ENCODE measurements at places on chromosomes 3 and 15.

DNA sequence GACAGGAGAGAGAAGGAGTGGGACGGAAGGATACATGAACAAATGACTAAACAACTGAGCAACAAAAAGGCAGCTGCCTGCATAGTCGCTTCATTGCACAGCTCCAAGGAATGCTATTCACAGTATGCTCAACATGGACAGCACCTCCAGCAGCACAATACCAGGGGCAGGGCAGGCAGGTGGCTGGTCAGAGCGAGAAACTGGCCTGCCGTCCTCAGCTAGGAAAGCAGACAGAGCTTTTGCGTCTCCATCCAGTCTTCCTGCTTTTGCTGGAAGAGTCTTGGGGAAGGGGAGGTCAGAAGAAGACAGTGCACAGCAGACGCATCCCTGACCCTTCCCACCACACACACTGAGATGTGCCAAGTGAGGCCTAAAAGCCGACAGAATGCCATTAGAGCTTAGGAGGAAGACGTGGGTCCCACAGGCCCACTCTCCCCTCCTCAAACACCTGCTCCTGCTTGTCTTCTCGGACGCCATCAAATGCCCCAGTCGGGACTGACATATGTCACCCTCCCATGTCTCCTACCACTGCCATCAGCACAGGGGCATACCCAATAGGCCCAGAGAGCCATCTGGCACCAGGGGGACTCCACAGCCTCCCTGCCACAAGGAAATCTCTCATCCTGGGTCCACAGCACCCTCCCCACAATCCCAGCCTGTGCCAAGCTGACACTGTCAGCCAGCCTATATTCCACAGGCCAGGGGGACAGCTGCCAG, 3.9 kb downstream of the RAB6B start:
- DNase-seq = no peak

- no peak for DNase-seq
Measured at GRCh38 chr15:97114900-97115760, 784.6 kb downstream of the NR2F2 start.

DNA sequence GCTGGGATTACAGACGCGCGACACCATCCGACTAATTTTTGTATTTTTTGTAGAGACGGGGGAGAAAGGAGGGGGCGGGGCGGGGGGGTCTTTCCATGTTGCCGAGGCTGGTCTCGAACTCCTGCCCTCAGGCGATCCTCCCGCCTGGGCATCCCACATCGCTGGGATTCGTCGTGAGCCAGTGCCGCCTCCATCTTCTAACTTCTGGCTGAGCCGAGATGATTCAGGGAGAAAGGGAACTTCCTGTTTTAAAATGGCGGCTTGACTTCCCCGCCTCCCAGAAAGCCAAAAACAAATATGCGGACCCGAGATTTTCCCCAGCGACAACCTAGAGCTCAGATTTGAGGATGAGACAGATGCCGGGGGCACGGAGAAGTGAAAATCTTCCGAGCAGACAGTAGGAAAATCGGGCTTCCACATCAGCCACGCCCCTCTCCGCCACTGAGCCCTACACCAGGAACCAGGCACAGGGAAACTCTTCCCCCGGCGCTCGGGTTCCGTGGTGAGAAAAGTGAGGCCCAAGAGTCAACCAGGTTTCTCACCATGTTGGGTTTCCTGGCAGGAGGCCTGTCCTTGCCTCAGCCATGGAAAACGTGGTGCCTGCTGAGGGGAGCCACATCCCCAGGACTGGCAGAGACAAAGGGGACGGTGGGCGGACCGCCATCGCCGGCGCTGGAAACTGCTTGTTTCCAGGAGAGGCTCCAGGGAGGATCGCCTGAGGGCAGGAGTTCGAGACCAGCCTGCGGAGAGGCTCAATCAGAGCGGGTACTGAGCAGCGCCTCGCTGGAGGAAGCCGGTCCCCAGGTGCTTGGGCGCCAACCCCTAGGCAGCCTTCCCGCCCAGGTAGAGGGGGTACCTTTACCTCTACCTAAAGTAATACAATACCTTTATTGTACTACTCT, 18.7 kb downstream of the CHST14 start:
- no peak for DNase-seq

DNA sequence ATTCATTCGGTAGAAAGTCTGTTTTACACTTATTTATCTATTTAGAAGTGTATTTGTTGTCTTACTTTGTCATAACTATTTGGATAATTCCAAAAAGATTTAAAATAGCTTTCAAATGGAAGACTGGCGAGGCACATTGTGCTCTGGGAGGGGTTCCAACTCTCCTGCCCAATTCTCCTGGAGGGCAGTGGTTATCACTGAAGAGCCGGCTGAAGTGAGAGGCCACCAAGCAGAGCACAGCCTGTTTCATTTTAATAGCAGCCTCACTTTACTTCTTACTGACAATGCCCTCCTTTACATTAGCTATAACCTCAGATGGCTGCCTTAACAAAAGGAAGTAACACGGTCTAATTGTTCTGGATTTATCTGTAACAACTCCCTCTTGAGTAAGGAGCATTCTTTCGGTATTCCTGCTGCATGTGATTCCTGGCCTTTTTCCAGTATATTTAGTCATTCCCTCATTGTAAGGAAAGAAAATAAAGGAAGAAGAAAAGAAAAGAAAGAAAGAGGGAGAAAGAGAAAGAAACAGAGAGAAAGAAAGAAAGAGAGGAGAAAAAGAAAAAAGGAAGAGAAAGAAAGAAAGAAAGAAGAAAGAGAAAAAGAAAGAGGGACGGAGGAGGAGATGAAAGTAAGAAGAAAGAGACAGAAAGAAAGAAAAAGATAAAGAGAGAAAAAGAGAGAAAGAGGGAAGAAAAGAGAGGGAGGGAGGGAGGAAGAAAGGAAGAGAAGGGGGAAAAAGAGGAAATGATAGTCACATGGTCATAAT, 339.8 kb upstream of the WNT5A start:
- no peak for DNase-seq

GRCh38 chr3:56190130-56190529, 278.1 kb downstream of the ERC2 start:
- no peak for DNase-seq

GRCh38 chr3:104537323-104537722, 829.4 kb upstream of the ALCAM start:
- no peak for DNase-seq

- DNase-seq = no peak
Measured at GRCh38 chr3:9399746-9400145, 2.3 kb downstream of the SETD5 start.

DNA sequence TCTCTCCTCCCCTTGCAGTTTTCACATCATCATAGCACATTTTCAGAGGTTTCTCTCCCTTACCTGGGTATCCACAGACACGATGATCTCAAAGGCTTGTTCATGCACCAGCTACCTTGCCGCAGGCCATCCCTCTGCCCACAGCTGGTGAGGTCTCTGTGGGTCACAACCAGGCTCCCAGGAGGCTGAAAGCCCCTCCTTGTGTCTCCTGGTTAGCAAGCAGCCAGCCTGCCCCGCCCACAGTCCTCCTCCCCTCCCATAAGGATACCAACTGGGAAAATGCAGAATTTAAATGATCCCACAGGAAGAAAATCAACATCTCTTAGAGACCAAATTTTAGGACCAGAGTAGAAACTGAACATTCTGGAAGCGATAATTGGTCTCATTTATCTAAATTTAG, 213.5 kb upstream of the PPP2R3A start:
- no peak for DNase-seq

- DNase-seq = no peak
Measured at GRCh38 chr15:91769894-91770293, 83.6 kb upstream of the SLCO3A1 start.

GRCh38 chr15:85404176-85404917, 23.9 kb downstream of the AKAP13 start:
- no peak for DNase-seq
